Activated gamma-delta T cell treated with Interleukin-2 at 50 U/mL for 16 hours (primary cell): ENCODE measurements at places on chromosomes 1 and 21.
A peak's percentile ranks its signal among the peaks of the same experiment; 100 is the strongest.

DNA sequence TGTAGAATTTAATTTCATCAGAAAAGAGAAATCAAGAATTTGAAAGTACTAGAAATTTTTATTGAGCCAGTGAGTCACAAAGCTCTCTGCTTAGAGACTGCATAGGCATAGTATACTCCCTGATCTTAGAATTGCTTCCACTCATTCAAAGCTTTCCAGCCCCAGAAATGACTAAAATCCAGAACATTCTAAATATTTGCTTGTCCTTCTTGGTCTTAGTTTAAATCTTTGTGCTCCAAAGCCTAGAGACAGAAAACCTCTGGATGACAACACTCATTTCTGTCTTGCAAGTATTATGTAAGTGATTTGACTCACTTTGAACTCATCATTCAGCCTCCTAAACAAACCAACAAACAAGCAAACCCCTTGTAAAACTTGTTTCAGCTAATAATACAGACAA, 74.2 kb downstream of the PTPRC start:
- DNase-seq = no peak

GRCh38 chr1:157773493-157774350, 3.2 kb downstream of the FCRL2 start:
- peak; percentile 9 for DNase-seq

DNA sequence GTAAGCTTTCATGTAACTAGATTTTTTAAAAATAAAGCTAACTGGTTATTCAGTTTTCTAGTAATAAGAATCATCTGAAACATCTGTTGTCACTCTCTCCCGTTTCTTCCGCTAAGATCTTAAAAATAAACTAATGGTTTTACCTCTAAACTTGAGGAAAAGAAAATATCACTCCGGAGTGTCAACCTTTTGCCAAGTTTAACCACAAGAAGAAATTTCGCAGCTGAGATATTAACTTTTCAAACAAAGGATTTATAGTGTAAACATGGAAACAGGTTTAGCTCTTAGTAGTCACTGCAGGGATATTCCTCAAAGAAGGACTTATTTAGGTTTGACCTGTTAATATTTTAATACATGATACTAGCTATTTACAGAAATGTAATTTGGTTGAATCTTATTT, 954.9 kb downstream of the ADGRL2 start:
- DNase-seq = no peak

GRCh38 chr1:90838720-90839119, 121.6 kb upstream of the BARHL2 start:
- DNase-seq = no peak

GRCh38 chr1:172628401-172628800, 30.5 kb upstream of the FASLG start:
- no peak for DNase-seq

GRCh38 chr1:171913385-171913784, 72.1 kb downstream of the DNM3 start:
- no peak for DNase-seq

GRCh38 chr1:173914366-173914871, 2.7 kb downstream of the SERPINC1 start:
- DNase-seq = no peak

GRCh38 chr1:24544239-24544638, 11.6 kb upstream of the NCMAP start:
- no peak for DNase-seq

DNA sequence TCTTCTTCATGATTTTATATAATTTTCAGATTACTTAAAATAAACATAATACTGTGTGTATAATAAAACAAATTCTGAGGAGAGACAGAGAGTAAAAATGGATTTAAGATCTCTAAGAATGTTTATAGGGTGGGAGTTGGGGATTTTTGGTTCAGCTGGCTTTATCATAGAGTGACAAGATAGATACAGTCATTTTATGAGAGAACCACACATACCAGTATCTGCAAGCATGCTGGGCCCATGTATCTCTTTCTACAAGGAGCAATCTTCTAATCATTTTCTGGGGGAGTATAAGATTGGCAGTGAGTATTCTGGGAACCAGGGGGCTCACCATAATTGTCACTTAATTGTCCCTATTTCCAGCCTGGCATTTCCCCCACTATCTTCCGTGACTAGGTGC, 64.3 kb upstream of the DUSP10 start:
- DNase-seq = no peak

DNA sequence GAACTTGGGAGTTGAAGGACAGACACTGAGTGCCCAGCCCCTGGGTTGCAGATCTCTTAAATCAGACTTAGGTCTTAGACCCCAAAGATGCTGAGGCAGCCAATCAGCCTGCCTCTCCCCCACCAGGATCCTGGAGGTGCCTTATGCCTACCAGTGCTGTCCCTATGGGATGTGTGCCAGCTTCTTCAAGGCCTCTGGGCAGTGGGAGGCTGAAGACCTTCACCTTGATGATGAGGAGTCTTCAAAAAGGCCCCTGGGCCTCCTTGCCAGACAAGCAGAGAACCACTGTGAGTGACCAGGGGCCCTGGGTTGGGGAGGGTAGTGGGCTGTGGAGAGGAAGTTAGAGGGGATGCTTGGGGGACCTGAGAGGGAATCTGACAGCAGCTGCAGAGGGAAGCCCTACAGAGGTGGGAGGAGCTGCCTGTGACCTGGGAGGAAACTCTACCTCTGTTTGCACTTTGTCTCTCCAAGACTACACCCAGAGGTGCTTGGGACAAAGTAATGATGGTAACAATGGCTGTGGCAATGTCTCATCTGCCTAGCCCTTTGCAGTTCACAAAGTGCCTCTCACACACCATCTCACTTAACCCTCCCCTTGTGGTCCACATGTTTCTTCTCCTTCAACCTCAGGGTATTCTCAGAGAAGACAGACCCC, 31.5 kb downstream of the UBE2T start:
- no peak for DNase-seq
